CD4-positive, alpha-beta T cell (primary cell): ENCODE measurements at places on chromosomes 7 and 10.

DNA sequence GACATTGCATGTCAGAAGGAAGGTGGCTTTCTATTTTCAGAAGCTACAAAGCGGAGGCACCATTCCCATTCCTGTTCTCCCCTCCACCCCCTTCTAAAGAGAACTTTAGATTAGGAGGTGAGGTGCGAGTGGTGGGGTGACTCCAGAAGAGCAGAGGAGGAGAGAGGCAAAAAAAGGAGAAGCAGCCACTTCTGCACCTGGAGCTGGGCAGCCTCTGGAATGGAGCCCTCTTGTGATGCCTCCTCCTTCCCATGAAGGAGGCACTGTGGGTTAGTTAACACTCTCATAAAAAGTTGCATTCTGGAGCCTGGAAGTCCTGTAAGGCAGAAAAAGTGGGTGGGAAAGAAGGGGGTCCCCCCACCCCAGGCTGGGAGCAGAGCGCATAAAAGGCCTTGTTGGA is 4.8 kb downstream of the PTF1A start:
- peaks cover 13% of the 10 kb centered on the region for H3K4me1 ChIP-seq
- DNase-seq, result no peak
- H3K4me3 ChIP-seq, result no peak overlapping the region
- peaks cover 81% of the 10 kb centered on the region for H3K27me3 ChIP-seq

- H3K27me3 ChIP-seq, result no peaks in the 10 kb centered on the region
- no peak overlapping the region for H3K27ac ChIP-seq
- no peaks in the 10 kb centered on the region for H3K4me1 ChIP-seq
- no peaks in the 10 kb centered on the region for H3K36me3 ChIP-seq
Observed at GRCh38 chr10:72045586-72045985, 42.8 kb downstream of the SPOCK2 start.

- H3K27ac ChIP-seq, result no peak overlapping the region
- H3K36me3 ChIP-seq, result no peaks in the 10 kb centered on the region
- no peak for DNase-seq
- H3K4me3 ChIP-seq, result no peak overlapping the region
Observed at GRCh38 chr7:25310896-25311295, 82.6 kb upstream of the NPVF start.

DNA sequence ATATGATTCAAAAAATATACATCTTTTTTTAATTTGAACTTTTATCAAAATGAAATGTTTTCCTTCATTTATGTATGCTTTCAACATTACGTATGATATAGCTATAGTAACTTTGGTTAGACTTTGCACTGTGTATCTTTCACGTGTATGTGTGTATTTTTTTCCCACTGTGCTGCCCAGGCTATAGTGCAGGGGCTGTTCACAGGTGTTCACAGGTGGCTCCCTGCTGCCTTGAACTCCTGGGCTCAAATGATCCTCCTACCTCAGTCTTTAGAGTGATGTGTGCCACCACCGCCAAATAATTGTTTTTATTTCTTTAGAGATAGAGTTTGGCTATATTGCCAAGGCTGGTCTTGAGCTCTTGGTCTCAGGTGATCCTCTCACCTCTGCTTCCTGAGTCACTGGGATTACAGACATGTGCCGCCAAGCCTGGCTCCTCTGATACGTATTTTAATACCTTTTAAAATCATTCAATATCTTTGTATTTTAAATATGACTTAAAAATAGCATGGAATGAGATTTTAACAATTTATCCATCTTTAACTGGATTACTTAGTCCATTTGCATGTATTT is 29.0 kb downstream of the FANK1 start:
- no peaks in the 10 kb centered on the region for H3K4me1 ChIP-seq
- no peaks in the 10 kb centered on the region for H3K36me3 ChIP-seq
- H3K4me3 ChIP-seq, result no peak overlapping the region

DNA sequence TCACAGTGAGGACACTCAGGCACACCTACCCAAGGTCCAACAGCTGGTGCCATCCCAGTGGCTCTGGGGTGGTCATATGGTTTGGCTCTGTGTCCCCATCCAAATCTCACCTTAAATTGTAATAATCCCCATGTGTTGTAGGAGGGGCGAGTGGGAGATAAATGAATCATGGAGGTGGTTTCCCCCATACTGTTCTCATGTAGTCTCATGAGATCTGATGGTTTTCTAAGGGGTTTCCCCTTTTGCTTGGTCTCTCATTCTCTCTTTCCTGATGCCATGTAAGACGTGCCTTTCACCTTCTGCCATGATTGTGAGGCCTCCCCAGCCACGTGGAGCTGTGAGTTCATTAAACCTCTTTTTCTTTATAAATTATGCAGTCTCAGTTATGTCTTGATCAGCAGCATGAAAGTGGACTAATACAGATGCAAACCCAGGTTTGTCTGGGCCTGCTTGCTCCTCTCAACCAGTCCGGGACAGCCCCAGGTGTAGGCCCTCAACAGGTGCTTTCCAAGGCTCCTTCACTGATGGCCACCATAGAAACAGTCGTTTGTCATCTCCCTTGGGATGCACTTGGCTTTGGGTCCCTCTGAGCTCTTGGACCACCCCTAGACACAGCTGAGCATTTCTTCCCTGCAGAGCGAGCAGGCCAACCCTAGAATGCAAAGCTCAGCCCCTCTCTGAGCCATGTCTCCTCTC is 101.3 kb upstream of the CTBP2 start:
- no peak overlapping the region for H3K27ac ChIP-seq
- H3K4me3 ChIP-seq, result no peak overlapping the region
- no peaks in the 10 kb centered on the region for H3K27me3 ChIP-seq

GRCh38 chr7:157601530-157601929 is 264.7 kb downstream of the DNAJB6 start:
- DNase-seq, result no peak
- peaks cover 2% of the 10 kb centered on the region for H3K4me1 ChIP-seq
- H3K27me3 ChIP-seq, result no peaks in the 10 kb centered on the region
- no peak overlapping the region for H3K4me3 ChIP-seq
- H3K36me3 ChIP-seq, result no peaks in the 10 kb centered on the region
- no peak overlapping the region for H3K27ac ChIP-seq

DNA sequence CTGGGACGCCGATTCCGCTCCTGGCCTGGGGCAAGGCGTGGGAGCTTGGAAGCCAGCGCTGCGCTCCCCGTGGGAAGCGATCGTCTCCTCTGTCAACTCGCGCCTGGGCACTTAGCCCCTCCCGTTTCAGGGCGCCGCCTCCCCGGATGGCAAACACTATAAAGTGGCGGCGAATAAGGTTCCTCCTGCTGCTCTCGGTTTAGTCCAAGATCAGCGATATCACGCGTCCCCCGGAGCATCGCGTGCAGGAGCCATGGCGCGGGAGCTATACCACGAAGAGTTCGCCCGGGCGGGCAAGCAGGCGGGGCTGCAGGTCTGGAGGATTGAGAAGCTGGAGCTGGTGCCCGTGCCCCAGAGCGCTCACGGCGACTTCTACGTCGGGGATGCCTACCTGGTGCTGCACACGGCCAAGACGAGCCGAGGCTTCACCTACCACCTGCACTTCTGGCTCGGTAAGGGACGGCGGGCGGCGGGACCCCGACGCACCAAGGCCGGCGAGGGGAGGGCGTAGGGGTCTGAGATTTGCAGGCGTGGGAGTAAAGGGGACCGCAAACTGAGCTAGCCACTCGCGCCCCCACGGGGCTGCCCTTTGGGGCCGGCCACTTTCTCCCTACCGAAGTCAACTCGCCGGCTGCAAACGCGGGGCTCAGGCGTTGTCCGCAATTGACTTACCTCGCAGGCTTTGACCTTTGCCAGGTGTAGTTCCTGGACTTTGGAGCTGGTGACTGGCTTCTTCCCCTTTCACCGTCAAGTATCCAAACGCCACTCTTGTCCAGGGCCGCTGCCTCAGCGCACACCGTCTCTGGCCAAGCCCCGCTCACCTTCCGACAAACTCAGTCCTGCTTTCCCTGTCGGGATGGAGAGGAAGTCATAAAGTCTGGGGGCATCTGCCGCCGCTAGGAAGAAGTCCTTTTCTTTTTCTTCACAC is at the start of gene SCIN:
TSS of gene SCIN (plus strand) at position 187 of the 928 bp plus-strand sequence. CDS start at position 254, 67 bp downstream.
- H3K4me3 ChIP-seq, result peak within 1 kb of the TSS; percentile 49
- no peaks in the 10 kb centered on the region for H3K36me3 ChIP-seq
- peak; percentile 13 for DNase-seq
- no peak within 1 kb of the TSS for H3K27ac ChIP-seq

- no peak overlapping the region for H3K27ac ChIP-seq
- H3K4me1 ChIP-seq, result no peaks in the 10 kb centered on the region
- H3K4me3 ChIP-seq, result no peak overlapping the region
- no peaks in the 10 kb centered on the region for H3K27me3 ChIP-seq
Observed at GRCh38 chr10:95248989-95249388, 41.8 kb downstream of the PDLIM1 start.

GRCh38 chr7:4178916-4179687 is 503.0 kb upstream of the FOXK1 start:
- H3K36me3 ChIP-seq, result no peaks in the 10 kb centered on the region
- no peaks in the 10 kb centered on the region for H3K27me3 ChIP-seq
- no peak overlapping the region for H3K4me3 ChIP-seq
- H3K4me1 ChIP-seq, result no peaks in the 10 kb centered on the region
- no peak for DNase-seq

GRCh38 chr7:149398195-149398820 is 62.6 kb downstream of the ZNF777 start:
- no peak for DNase-seq
- H3K4me3 ChIP-seq, result no peak overlapping the region
- no peak overlapping the region for H3K27ac ChIP-seq

- H3K27ac ChIP-seq, result no peak overlapping the region
- H3K27me3 ChIP-seq, result no peaks in the 10 kb centered on the region
- peaks cover 2% of the 10 kb centered on the region for H3K36me3 ChIP-seq
- H3K4me3 ChIP-seq, result no peak overlapping the region
- DNase-seq, result no peak
Observed at GRCh38 chr7:2824026-2824677, 20.0 kb downstream of the GNA12 start.

- no peak overlapping the region for H3K27ac ChIP-seq
- peaks cover 70% of the 10 kb centered on the region for H3K4me1 ChIP-seq
- no peaks in the 10 kb centered on the region for H3K27me3 ChIP-seq
- DNase-seq, result no peak
Observed at GRCh38 chr10:33143160-33143728, 185.2 kb upstream of the ITGB1 start.

DNA sequence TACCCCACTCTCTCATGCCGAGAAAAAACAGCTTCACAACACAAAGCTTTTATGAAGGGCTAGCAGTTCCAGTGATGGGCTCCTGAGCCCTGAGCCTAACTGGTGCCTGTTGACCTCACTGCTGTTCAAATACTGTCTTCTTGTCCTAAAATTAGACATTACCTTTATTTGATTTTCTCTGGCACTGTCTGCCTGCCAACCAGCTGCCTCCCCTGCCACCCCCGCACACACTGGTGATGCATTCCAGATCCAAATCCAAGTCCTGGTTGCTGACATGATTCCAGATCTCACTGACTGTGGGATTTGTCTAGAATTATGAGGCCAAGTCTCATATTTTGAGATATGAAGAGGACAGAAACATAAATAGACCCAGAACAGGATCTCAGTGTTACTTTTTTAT is 816.2 kb downstream of the NRG3 start:
- no peak overlapping the region for H3K27ac ChIP-seq
- DNase-seq, result no peak
- no peaks in the 10 kb centered on the region for H3K27me3 ChIP-seq
- no peaks in the 10 kb centered on the region for H3K4me1 ChIP-seq
- H3K4me3 ChIP-seq, result no peak overlapping the region

- no peak overlapping the region for H3K27ac ChIP-seq
- peaks cover 8% of the 10 kb centered on the region for H3K27me3 ChIP-seq
- DNase-seq, result no peak
- H3K36me3 ChIP-seq, result no peaks in the 10 kb centered on the region
Observed at GRCh38 chr10:109831846-109832245, 91.5 kb downstream of the XPNPEP1 start.

- H3K36me3 ChIP-seq, result peaks cover 25% of the 10 kb centered on the region
- no peak overlapping the region for H3K27ac ChIP-seq
- no peaks in the 10 kb centered on the region for H3K4me1 ChIP-seq
- no peak for DNase-seq
Observed at GRCh38 chr10:67959839-67960476, 75.5 kb downstream of the SIRT1 start.

GRCh38 chr7:5231811-5232484 is 41.9 kb downstream of the WIPI2 start:
- peak overlapping the region; percentile 2 for H3K27ac ChIP-seq
- no peak overlapping the region for H3K4me3 ChIP-seq
- no peak for DNase-seq
- H3K4me1 ChIP-seq, result peaks cover 13% of the 10 kb centered on the region

- H3K4me3 ChIP-seq, result no peak overlapping the region
- no peaks in the 10 kb centered on the region for H3K27me3 ChIP-seq
- no peaks in the 10 kb centered on the region for H3K4me1 ChIP-seq
- DNase-seq, result no peak
- no peak overlapping the region for H3K27ac ChIP-seq
- H3K36me3 ChIP-seq, result peaks cover 98% of the 10 kb centered on the region
Observed at GRCh38 chr10:11298116-11298515, 280.4 kb downstream of the CELF2 start.

DNA sequence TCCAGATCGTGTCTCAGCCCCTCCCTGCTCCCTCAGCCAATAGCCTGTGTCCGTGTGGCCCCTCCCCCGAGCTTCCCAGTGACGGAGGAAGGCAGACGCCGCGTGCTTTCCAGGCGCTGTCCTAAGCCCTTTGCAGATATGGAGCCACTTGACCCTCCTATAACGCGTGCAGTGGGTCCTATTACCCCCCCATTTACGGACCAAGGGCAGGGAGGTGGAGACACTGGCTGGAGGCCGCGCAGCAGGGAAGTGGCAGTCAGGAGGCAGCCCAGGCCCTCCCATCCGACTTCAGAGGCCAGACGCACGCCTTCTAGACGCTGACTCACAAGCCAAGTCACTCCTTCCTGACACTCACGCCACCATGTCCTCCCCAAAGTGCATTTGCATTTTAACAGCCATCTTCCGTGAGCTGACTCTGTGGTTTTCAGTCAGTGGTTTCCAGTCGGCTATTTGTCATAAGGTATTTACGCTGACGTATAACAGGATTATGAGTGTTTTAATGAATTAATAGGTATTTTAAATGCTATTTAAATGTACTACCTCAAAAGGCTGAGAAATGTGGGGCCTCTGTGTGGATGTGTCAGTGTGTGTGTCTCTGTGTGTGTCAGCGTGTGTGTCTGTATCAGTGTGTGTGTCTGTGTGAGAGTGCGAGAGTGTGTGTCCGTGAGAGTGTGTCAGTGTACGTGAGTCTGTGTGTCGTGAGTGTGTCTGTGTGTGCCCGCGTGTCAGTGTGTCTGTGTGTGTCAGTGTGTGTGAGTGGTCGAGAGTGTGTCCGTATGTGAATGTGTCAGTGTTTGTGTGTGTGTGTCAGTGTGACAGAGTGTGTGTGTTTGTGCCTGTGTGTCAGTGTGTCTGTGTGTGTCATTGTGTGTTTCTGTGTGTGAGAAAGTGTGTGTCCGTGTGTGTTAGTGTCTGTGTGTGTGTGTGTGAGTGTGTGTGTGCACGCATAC is 92.0 kb upstream of the INSIG1 start:
- peak overlapping the region; percentile 69 for H3K4me3 ChIP-seq
- DNase-seq, result peak; percentile 67

GRCh38 chr7:85392789-85393188 is 205.9 kb upstream of the SEMA3D start:
- H3K27ac ChIP-seq, result no peak overlapping the region
- no peaks in the 10 kb centered on the region for H3K36me3 ChIP-seq
- H3K27me3 ChIP-seq, result no peaks in the 10 kb centered on the region
- no peaks in the 10 kb centered on the region for H3K4me1 ChIP-seq

GRCh38 chr10:117609796-117610170 is 67.2 kb downstream of the EMX2 start:
- H3K4me1 ChIP-seq, result no peaks in the 10 kb centered on the region
- no peak overlapping the region for H3K4me3 ChIP-seq
- DNase-seq, result no peak
- no peaks in the 10 kb centered on the region for H3K36me3 ChIP-seq
- H3K27ac ChIP-seq, result no peak overlapping the region

- no peaks in the 10 kb centered on the region for H3K4me1 ChIP-seq
- no peak for DNase-seq
- no peak overlapping the region for H3K4me3 ChIP-seq
- no peak overlapping the region for H3K27ac ChIP-seq
- H3K27me3 ChIP-seq, result peaks cover 4% of the 10 kb centered on the region
- no peaks in the 10 kb centered on the region for H3K36me3 ChIP-seq
Observed at GRCh38 chr7:117349570-117349969, 26.7 kb upstream of the WNT2 start.
